AG20443 (cell line): ENCODE measurements at places on chromosomes 2 and 18.

- peak; percentile 92 for DNase-seq
Observed at GRCh38 chr2:106956879-106957278, 70.9 kb upstream of the ST6GAL2 start.

GRCh38 chr18:71223486-71223885, 934.6 kb downstream of the SOCS6 start:
- no peak for DNase-seq

DNA sequence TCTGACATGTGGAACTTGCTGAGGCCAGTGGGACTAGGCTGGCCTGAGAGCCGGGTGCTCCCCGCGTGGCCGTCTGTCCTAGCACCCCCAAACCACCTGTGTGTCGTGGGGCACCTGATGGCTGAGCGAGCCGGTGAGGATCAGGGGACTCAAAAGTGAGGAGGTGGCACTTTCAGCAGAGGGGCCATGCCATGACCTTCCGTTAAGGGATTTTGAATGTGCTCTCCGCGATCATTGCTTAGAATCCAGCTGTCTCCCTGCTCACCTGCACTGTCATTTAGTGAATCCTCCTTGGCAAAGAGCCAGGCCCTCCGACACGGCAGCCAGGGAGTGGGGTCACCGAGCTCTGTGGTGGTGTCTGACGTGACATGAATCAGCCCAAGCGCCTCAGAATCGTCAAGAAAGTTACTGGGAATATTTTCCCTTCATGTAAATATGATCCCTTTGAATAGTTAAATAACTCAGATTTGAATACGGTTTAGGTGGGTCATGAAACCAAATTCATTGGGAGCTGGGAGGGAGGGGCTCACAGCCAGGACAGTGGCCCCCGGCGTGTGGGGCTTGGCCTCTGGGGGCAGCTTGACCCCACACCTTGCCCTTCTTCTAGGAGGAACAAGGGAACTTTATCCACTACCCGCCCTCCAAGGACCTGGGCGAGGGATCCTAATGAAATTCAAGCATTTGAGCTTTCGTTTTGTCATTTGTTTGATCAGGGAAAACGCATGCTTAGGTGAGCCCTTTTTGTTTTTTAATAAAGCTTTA, 9.5 kb downstream of the NFATC1 start:
- DNase-seq: no peak

- DNase-seq: peak; percentile 61
Observed at GRCh38 chr2:43127208-43127940, 99.0 kb downstream of the ZFP36L2 start.

GRCh38 chr2:235512699-235513053, 18.8 kb downstream of the AGAP1 start:
- no peak for DNase-seq

- no peak for DNase-seq
Observed at GRCh38 chr18:48968412-48969215, 17.8 kb upstream of the SMAD7 start.

DNA sequence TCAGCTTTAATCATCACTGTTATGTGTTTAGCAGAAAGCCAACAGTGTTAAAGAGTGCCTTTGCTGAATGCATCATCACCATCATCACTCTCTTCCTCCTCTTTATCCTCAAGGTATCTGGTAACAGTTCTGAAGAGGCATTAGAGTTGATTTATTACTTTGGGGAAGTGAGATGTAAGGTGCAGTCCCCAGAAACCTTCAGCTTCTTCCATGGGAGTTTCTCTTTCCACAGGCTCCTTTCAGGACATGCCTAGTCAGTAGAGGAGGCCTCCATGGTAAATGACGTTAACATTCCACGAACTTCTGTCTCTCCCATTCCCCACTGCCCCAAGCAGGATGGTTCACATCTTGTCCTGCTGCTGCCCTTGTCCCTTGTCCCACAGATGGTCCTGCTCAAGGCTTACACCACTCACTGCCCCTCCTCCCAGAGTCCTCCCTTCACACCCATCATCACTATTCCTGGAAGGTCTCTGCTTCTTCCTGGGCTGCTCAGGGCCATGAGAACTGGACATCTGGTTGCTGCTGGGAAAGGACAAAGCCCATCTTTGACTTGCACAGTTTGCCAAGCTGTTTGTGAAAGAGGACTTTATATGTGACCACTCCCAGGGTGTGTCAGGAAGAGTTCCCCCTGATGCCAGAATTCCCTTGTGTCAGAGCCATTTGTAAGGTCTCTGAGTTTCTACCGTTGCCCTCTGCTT, 5.3 kb upstream of the REG1A start:
- no peak for DNase-seq

GRCh38 chr18:56841836-56842235, 190.7 kb downstream of the WDR7 start:
- no peak for DNase-seq

DNA sequence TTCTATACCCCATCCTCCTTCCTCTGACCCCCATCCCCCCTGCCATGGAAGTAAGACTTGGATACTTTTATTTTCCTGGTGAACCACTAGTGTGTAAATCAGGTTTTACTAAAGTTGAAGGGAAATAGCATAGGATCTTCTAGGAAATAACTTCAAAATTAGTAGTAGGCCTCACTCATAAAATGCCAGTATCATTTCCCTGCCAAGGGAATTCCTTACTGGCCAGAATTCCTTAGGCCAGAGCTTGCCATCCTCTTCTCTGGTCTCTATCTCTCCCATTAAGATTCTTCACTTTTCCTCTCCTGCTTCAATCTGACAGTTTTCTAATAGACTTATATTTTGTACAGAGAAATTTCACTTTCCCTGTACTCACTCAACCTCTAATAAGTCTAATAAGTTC, 322.8 kb upstream of the TANK start:
- no peak for DNase-seq

DNA sequence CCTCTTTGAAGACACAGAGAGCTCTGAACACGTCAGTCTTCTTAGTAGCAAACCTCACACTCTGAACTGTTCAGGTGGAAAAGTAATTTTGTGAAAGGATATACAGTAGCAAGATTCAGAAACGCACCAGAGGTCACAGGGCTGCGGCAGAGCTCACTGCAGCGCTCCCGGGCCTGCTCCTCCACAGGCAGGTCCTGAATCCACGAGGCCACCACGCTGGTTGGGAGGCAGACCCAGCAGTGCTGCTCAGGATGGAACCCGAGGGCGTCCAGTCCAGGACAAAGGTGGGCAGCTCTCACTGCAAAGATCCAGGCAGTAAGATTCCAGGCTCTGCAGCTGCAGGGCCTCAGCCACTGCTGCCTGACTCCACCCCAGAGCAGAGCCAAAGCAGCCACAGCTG, 576.2 kb upstream of the SALL3 start:
- DNase-seq: no peak

GRCh38 chr18:32297579-32298170, 107.8 kb downstream of the MEP1B start:
- DNase-seq: no peak

DNA sequence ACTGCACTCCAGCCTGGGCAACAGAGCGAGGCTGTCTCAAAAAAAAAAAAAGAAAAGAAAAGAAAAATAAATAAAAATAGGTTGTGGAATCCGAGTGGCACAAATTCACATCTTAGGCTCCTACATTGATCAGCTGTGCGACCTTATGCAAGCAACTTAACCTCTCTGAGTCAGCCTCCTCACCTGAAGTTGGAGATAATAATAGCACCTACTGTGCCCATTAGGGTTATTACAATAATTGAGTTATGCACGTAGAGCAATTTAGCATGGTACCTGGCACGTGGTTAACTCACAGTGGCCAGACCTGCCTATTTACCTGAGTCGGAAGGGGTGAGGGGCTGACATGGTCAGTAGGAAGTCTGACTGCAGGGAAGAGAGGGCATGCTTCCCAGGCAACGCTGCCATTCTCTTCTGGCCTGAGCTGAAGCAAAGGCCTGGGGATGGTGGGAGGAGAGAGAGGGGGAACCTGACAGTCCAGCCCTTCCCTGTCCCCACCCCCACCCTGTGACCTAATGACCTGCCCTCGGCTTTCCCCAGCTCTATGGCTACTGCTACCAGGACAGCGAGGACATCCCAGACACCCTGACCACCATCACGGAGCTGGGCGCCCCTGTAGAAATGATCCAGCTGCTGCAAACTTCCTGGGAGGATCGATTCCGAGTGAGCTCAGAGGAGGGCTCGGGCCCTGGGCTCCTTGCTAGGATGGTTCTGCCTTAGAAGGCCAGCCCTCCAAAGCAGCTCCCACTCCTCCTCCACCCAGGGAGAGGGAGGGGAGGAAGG, 5.1 kb downstream of the PKDCC start:
- DNase-seq: no peak

- DNase-seq: no peak
Observed at GRCh38 chr2:102788216-102788884, 26.5 kb downstream of the TMEM182 start.

GRCh38 chr2:36173760-36174404, 181.7 kb upstream of the CRIM1 start:
- no peak for DNase-seq

GRCh38 chr2:105521616-105522015, 122.8 kb upstream of the FHL2 start:
- DNase-seq: no peak

GRCh38 chr2:134146161-134146560, 107.7 kb upstream of the MGAT5 start:
- DNase-seq: no peak

DNA sequence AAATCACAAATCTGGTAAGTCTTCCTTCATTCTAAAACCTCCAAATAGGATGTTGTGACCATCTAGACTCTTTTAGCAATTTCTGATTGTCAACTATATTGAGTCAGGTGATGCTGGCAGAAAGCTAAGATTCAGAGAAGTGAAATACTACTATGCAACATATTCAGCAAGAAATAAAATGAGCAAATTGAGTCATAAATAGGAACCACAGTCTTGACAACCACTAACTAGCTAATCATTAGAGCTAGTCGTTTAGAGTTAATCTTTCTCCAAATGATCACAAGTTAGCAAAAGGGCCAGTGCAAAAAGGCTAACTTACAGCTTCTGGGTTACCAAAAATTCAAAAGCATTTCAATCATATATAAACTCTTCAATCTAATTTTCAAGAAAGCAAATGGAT, 54.5 kb downstream of the ROCK1 start:
- no peak for DNase-seq

DNA sequence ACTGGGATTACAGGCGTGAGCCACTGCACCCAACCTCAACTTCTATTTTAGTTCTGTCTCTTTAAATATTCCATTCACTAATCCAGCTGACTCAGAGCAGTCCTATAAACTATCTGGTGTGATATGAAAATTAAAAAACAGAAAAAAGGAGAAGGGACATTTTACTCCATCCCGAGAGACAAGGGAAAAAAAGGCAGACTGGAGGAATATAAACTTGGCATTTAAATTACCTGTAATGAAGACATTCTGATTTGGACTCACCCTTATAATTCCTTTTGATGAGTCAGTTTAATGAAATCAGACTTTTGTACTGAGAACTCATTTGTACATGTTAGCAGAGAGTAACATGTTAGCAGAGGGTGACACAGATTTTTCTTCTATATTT, 74.8 kb upstream of the RIOK3 start:
- no peak for DNase-seq

- no peak for DNase-seq
Observed at GRCh38 chr2:24856791-24857211, 63.2 kb downstream of the ADCY3 start.

DNA sequence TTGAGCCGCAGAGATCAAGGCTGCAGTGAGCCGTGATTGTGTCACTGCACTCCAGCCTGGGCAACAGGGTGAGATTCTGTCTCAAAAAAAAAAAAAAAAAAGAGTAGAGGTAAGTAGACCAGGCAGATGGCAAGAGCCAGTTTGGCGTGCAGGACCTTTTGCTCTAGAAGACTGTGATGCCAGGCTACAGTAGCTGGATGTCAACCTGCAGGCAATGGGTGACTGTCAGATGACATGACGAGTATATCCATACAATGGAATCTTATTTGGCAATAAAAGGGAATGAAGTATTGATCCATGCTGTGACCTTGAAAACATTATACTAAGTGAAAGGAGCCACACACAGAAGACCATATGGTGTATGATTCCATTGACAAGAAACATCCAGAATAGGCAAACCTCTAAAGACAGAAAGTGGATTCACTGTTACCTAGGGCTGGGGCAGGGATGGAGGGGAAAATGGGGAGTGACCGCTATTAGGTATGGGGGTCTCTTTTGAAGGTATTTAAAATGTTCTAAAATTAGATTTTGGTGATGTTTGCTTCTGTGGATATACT, 11.2 kb upstream of the DGUOK start:
- no peak for DNase-seq

DNA sequence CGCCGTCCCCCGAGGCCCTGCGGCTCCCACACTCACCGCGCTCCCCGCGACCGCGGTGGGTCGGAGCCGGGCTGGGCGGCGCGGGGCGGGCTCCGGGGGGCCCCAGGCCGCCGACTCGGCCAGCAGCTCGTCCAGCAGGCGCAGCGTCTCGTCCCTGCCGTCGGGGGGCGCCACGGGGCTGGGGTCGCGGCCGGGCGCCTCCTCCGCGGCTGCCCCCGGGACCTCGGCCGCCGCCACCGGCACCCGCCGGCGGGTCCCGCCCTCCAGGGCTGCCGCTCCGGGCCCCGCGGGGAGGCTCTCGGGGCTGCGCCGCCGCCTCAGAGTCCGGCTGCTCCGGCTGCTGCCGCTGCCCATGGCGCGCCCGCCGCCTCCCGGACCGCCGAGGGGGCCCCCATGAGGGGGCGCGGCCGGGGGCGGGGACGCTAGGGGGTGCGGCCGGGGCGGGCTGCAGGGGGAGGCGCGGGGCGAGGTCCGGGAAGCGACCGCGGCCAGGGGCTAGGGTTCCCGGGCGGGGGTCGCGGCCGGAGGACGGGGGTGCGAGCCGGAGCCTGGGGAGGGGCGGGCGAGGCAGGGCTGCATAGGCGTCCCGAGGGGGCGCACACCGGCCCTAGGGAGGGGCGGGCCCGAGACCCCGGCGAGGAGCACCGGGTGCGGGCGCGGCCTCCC, at the start of gene CYS1:
TSS of gene CYS1 (minus strand) at position 542 of the 666 bp plus-strand sequence. CDS start at position 354, 188 bp downstream.
- DNase-seq: peak; percentile 87

DNA sequence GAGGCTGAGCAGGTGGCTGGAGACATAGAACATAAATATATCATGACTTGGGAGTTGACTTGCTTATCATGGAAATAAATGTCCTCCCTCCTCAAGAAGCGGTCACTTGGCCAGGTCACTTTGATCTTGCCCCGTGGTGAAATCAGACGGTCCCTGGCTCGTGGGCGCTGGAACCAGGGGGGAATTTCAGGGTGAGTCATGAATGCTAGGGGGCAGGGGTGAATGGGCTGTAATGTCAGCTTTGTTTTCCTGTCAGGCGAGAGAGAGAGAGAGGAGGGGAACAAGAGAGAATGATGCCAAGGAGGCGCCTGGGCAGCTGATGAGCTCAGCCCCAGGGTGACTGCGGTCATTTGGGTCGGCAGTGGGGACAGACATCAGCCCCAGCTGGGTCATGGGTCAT, 47.7 kb downstream of the RRM2 start:
- no peak for DNase-seq

DNA sequence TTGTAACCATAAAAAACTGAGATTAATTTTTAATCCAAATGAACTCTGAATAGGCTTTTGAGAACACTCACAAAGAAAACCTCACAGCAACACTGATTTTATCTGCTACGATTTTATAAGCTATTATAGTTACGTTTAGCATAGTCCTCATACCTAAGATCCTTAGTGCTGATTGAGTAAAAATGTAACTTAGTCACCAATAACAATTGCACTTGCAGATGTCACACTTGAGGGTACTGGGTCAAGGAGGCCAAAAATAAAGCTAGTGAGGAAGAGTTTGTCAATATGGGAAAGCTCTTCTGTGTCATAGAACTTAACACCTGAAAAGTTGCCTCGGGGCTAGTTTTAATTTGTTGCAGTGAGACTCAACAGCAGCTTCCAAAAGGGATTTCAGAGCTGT, 706.5 kb upstream of the FAM98A start:
- DNase-seq: no peak

- DNase-seq: peak; percentile 80
Observed at GRCh38 chr2:27960237-27960912, 69.8 kb downstream of the BABAM2 start.
